Smooth muscle cell of the umbilical artery (primary cell): ENCODE measurements at places on chromosomes 1 and 21. TPM values are rescaled to one million over a fixed set of nuclear protein-coding genes. Genes with fewer than 3 reads are reported as not detected.

Gene NR0B2
- not detected in 2 replicates for total RNA-seq

Gene OR2T8
- total RNA-seq, result not detected in 2 replicates

Gene MMP23B
- 17.6 and 23.2 TPM in 2 replicates for total RNA-seq

Gene ETS2
- 21.1 and 28.1 TPM in 2 replicates for total RNA-seq

Gene SPRR2D
- not detected in 2 replicates for total RNA-seq

Gene CSMD2
- total RNA-seq, result 7.1 and 10.9 TPM in 2 replicates

Gene LCE1D
- total RNA-seq, result not detected in 2 replicates

Gene FAM163A
- total RNA-seq, result 0.05 TPM in 1 of 2 replicates, not detected in the other

Gene FCRL1
- not detected in 2 replicates for total RNA-seq

Gene AIRE
- total RNA-seq, result under 0.01 and 0.05 TPM in 2 replicates

Gene MCOLN3
- under 0.01 TPM in 1 of 2 replicates, not detected in the other for total RNA-seq

Gene C1QA
- not detected in 2 replicates for total RNA-seq

Gene LRRC8B
- total RNA-seq, result 1.5 and 4.0 TPM in 2 replicates

Gene PRR9
- 0.51 TPM in 1 of 2 replicates, not detected in the other for total RNA-seq

Gene PLXNA2
- total RNA-seq, result 3.3 TPM in 2 replicates

Gene OR4F16
- total RNA-seq, result not detected in 2 replicates

Gene FAM72D
- total RNA-seq, result 0.59 and 1.4 TPM in 2 replicates

Gene KCNK1
- 6.8 and 10.8 TPM in 2 replicates for total RNA-seq

Gene CALML6
- total RNA-seq, result 0.59 and 0.88 TPM in 2 replicates

Gene FCGR3B
- total RNA-seq, result not detected in 2 replicates

Gene NBPF8
- total RNA-seq, result 13.1 and 24.1 TPM in 2 replicates

Gene SEMA4A
- 0.55 and 0.59 TPM in 2 replicates for total RNA-seq

Gene FAM78B
- total RNA-seq, result 0.32 TPM in 1 of 2 replicates, not detected in the other

Gene CTTNBP2NL
- total RNA-seq, result 13.7 and 28.8 TPM in 2 replicates

Gene AADACL3
- not detected in 2 replicates for total RNA-seq

Gene GRHL3
- total RNA-seq, result not detected in 2 replicates

Gene GIPC2
- 0.30 and 1.2 TPM in 2 replicates for total RNA-seq

Gene C1orf56
- total RNA-seq, result 1.2 and 1.5 TPM in 2 replicates

Gene FAM151A
- not detected in 2 replicates for total RNA-seq

Gene UBL4B
- not detected in 2 replicates for total RNA-seq

Gene KRTAP13-2
- total RNA-seq, result not detected in 2 replicates

Gene KCNA10
- total RNA-seq, result not detected in 2 replicates

Gene TSPEAR
- not detected in 2 replicates for total RNA-seq

Gene CRNN
- total RNA-seq, result not detected in 2 replicates

Gene CFAP141
- not detected in 2 replicates for total RNA-seq

Gene AMY1A
- total RNA-seq, result not detected in 2 replicates

Gene WDR64
- not detected in 2 replicates for total RNA-seq

Gene TNN
- total RNA-seq, result 0.05 TPM in 1 of 2 replicates, not detected in the other

Gene ZNF683
- not detected in 2 replicates for total RNA-seq

Gene NEGR1
- 14.0 and 22.6 TPM in 2 replicates for total RNA-seq

Gene THEMIS2
- 3.8 and 3.9 TPM in 2 replicates for total RNA-seq
